RWPE1 (cell line): ENCODE measurements at places on chromosomes 16 and 17.

GRCh38 chr17:42669977-42670788, 6.6 kb downstream of the PLEKHH3 start:
- DNase-seq: no peak

- peak; percentile 18 for DNase-seq
These were observed 133.1 kb downstream of the SNX11 start for GRCh38 chr17:48240562-48241130.

- DNase-seq: peak; percentile 71
These were observed at the start of gene HOXB4 for GRCh38 chr17:48577946-48578615. HOXB4 (minus strand) TSS chr17:48578350; CDS start chr17:48578319, 31 bp downstream.

- peak; percentile 5 for DNase-seq
These were observed 731 bp upstream of the MKS1 start for GRCh38 chr17:58219789-58220183.
